ENCODE measurements at places on chromosomes 12 and 14.

DNA sequence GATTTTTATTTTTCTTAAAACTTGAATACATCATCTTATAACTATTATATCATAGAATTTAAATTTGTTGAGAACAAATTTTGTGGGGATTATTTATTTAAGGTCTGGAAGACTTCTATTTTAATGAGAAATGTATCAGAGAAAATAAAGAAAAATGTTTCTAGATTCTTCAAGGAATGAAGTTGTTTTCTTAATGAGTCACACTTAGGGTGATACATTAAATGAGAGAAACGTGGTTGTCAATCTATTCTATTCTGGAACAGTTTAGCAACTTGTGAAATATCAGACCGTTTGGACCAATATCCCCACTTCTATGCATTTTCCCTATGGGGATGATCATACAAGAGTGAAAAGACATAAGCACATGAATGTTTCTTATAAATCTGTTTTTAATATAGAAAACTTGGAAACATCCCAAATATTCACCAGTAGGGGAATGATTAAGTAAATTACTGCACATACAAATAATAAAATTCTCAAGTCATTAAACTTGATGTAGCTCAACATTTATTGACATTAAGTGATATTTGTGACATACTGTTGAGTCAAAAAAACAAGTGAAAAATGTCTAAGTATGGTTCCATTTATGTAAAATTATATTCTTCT is 88.5 kb downstream of the E2F7 start:
- DNase-seq = no peak

DNA sequence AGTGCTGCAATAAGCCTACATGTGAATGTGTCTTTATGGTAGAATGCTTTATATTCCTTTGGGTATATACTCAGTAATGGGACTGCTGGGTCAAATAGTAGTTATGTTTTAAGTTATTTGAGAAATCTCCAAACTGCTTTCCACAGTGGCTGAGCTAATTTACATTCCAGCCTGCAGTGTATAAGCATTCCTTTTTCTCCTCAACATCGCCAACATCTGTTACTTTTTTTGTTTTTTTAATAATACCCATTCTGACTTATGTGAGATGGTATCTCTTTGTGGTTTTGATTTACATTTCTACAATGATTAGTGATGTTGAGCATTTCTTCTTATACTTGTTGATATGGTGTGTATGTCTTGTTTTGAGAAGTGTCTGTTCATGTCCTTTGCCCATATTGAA is 1186.2 kb downstream of the BCL11B start:
- no peak for DNase-seq

GRCh38 chr12:67413577-67413976 is 144.4 kb downstream of the CAND1 start:
- DNase-seq = no peak

GRCh38 chr12:106070147-106070546 is 68.6 kb downstream of the NUAK1 start:
- DNase-seq = no peak

- peak; percentile 63 for DNase-seq
Measured at GRCh38 chr14:54175298-54175942, 218.8 kb upstream of the BMP4 start.

- DNase-seq = no peak
Measured at GRCh38 chr14:81386290-81386745, 13.8 kb downstream of the STON2 start.

DNA sequence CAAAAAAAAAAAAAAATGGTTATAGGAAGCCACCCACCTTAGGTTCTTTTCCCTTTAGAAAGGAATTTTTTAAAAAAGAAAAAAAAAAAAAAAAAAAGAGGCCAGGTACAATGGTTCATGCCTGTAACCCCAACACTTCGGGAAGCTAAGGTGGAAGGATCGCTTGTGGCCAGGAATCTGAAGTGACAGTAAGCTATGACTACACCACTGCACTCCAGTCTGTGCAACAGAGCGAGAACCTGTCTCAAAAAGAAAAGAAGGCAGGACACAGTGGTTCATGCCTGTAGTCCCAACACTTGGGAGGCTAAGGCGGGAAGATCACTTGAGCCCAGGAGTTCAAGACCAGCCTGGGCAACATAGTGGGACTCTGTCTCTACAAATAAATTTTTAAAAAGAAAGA is 36.0 kb downstream of the SPTLC2 start:
- no peak for DNase-seq

- DNase-seq = peak; percentile 49
Measured at GRCh38 chr14:99380402-99380801, 100.3 kb downstream of the SETD3 start.

Data from activated effector memory CD4-positive, alpha-beta T cell treated with anti-CD3 and anti-CD28 coated beads, Interleukin-2, amount 50 U/mL, for 16 hours (primary cell).